ENCODE measurements at places on chromosomes 5 and 9.
A peak's percentile ranks its signal among the peaks of the same experiment; 100 is the strongest.

- no peak for DNase-seq
These were observed 117.2 kb upstream of the PITX1 start for GRCh38 chr5:135151256-135151655.

- no peak for DNase-seq
These were observed 270.4 kb upstream of the TMEM161B start for GRCh38 chr5:88539026-88539425.

DNA sequence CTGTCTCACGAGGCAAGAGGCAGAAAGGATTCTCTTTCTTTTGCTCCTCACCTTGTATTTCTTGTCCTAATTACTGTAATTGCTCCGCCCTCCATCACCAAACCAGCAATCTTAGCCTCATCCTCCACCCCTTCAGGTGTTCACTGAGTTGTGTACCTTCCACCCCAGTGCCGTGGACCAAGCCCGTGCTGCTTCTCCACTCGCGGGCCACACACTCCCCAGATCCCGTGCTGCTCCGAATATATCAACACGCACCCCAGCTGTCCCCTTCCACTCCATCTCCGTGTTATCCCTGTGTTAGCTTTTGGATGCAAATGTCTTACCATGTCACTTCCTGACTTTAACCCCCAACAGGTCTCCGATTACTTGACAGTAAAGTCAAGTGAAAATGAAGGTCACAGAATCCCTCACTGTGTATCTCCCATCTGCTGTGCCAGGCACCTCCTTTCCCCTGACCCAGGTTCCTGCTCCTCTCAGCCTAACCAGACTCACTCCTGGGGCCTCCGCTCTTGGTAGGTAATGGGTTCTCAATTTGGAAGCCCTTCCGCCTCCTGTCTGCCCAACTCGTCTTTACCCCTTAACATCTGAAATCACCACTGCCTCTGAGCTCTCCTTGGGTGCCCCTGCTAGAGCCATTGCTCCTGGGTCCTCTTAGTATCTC, 320.2 kb downstream of the MED10 start:
- no peak for DNase-seq

DNA sequence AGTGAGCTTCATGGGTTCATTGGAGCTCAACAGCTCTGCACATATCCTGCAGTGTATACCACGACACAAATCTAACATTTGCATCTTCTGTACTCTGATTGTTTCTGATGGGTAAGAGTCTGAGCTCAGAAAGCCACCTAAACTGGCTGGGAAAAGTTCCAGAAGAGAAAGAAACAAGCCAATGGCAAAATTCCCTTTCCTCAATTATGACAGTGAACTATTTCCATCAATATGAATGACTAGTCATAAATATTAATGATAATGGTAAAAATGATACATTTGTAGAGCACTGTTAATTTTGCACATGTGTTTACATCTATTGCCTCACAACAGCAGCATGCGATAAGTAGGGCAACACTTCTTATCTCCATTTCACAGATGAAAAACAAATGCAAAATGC, 1101.6 kb upstream of the DMAC1 start:
- DNase-seq, result no peak

DNA sequence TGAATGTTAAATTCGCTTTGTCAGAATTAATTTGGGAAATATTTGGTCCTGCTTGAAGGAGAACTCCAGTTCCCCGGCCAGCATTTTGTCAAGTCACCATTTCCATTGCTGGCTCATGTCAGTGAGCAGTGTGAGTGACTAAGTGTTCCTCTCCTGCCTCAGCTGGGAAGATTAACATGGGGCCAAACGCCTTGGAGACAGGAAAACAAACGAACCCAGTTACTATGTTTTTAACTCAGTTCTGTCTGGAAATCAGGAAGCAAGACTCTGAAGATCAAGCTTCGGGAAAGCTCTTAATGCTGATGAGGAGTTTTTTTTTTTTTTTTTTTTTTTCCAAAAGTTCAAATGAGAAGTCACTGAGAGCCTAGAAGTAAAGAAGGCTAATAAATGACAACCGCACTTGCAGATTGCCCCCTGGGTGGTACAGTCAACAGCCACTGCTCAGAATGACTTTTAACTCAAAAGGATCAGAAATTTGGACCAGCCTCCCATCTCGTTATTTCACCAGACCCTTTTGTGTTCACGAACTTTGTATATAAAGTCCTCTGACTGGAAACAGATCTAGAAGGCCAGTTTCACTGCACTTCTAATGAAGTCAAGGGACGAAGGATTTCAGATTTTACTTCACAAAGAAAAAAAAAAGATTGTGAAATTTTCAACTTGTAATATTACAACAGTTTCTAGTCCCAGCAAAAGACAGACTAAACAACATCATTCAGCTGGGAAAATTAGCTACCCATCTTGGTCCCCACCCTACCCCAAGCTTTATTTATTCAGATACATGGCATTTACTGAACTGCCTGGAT, 121.3 kb downstream of the LHFPL2 start:
- DNase-seq, result peak; percentile 91

DNA sequence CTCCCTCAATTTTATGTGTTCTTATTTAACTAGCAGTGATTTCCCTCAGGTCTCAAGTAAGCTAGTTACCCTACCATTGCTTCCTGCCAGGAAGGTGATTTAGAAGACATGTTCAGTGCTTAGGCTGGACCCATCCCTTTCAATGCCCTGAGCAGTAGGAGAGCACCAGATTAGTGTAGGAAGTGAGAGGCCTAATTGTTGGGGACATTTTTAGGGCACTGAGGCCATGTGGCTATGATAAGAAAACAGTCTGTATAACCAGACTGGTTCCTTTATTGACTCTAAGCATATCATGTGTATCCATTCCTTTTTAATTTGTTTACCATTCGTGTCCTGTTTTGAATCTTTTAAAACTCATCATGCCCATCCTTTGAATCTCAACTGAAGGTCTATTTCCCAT, 312.3 kb upstream of the PRR16 start:
- DNase-seq, result no peak

DNA sequence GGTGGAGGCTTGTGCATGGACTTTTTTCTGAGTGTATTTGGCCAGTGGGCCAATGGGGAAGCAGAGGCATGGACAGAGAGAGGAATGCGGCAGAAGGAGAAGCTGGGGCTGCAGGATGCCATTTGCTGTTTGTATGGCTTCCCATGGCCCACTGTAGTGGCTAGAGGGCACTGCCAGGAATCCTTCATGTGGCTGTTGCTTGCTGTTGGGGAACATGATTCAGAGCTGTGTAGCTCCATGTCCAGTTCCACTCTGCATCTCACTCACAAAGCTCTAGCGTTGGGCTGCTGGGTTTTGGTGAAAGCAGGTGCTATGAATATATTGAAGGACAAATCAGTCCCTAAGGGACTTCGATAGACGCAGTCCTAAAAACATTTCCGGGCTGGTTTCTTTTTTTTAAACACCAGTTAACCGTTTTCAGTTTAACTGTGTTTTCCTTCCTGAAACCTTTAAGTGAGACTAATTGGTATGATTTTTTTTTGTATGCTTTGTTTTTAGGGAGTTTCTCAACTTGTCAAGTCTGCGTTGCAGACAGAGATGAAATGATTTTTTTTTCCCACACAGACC, 51.3 kb downstream of the SLC22A5 start:
- DNase-seq, result no peak

DNA sequence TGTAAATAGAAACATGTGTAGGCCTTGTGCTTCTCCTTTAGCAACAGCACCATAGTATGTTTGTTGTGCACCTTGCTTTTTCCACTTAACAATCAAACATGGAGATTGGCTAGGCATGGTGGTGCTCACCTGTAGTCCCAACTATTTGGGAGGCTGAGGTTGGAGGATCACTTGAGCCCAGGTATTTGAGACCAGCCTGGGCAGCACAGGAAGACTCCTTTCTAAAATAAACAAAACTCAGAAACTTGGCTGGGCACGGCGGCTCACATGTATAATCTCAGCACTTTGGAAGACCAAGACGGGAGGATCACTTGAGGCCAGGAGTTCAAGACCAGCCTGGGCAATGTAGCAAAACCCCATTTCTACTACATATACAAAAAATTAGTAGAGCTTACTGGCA, 948 bp upstream of the FAXDC2 start:
- peak; percentile 40 for DNase-seq

DNA sequence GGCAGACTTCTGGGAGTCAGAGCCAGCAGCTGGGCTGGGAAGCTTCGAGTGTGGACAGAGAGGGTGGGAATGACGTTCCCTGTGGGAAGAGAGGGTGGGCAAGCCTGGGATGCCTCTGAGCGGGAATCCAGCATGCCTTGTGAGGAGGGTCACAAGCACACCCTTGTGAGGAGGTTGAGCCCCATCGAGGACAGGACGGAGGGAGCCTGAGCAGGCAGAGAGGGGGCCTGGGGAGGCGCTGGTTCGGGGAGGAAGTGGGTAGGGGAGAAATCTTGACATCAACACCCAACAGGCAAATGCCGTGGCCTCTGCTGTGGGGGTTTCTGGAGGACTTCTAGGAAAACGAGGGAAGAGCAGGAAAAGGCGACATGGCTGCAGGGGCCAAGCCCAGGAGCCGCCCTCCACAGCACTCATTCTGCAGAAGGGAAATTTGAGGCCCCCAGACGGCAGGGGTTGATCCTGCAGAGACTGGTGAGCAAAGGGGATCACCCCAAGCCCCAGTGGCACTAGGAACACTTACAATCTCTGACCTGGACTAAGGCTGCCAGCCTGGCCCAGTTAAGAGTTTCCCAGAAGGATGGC, 1.1 kb upstream of the IL13 start:
- no peak for DNase-seq

- no peak for DNase-seq
These were observed 172.6 kb upstream of the RASEF start for GRCh38 chr9:83235526-83235925.

- DNase-seq, result no peak
These were observed 24.0 kb upstream of the CARTPT start for GRCh38 chr5:71695071-71695470.

DNA sequence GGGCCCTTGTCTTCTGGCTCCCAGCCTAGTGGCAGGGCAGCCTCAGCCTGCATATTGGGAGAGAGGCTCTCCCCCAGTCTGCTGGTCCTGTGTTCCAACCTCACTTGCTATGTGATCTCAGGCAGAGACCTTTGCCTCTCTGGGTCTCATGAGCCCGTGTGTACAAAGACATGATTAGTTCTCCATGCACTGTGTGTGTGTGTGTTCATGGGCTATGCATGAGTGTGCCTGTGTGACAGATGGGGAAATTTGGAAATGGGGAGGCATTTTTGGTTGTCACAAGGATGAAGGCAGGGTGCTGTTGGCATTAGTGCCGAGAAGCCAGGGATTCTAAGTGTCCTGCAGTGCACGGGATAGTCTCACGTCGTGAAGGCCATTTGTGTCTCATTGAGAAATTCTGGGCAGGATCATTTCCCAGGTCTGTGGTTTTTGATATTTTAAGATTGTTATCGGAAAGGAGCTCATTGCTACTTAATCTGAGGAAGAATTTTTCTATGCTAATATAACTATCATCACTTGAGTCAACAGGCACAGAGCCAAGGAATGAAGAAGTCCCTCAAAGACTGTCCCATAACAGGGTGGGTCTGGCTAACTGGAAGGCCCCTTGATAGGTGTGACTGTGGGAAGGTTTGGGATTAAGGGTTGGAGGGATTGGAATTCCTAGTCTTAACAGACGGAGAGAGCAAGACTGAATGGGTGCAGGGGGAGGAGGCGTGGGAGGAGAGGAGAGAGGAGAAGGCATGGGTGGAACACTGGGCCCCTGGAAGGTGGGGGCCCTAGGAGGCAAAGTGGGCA, 168.5 kb downstream of the RGS3 start:
- DNase-seq, result peak; percentile 11

DNA sequence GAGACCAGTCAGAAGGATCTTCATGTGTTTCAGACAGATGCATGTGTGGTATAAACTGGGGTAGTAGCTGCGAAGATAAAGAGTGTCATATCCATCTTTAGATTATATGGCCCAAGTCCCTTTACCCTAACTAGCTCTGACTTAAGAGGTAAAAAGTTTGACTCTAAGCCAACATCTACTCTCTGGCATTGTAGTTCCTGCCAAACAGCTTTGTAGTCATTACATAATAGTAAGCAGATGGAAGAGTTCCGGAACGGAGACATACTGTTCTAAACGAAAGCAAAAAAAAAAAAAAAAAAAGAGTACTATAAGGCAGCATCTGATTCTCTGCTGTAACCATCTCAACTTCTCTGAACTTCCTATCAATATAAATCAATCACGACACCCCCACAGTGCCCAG, 48.8 kb downstream of the CEMIP2 start:
- no peak for DNase-seq

GRCh38 chr5:38426986-38427950, 129.2 kb downstream of the LIFR start:
- no peak for DNase-seq

- no peak for DNase-seq
These were observed 141.2 kb downstream of the PARP8 start for GRCh38 chr5:50807661-50808060.

GRCh38 chr9:130583271-130583670, 3.9 kb downstream of the FUBP3 start:
- no peak for DNase-seq

DNA sequence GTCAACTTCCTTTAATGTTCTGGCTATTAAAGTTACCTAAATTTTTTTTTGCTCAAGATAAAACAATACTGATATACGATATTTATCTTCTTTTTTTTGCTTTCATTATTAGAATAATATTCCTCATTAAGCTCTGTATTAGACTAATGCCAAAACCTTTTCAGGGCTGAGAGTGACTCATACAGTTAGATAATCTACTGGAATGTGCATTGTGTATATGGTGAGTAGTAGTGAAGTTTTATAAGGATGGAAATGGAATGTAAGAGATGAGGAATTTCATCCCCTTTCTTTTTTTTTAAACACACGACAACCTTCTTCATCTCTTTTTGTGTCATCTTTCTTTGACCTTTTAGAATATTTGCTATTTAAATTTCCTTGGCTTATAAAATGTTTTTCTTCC, 268.6 kb downstream of the ISL1 start:
- no peak for DNase-seq

DNA sequence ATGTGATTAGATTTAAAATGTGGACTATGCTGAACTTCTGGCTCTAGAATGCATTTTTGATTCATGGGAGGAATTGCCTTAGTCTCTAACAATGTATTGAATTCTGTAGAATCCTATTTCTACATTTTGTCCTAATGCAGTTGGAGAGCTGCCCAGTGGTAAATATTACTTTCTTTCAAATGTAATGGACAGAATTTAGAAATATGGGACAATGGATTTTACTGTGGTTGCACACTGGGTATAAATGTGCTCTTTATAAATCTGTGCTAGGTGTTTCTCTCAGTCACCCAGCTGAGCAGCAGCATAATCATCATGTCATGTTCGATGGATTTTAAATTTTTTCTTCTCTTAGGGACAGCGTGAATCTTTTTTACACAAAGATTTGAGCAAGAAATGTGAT, 141.7 kb downstream of the ADGRV1 start:
- DNase-seq, result no peak

- no peak for DNase-seq
These were observed 4.6 kb upstream of the CERCAM start for GRCh38 chr9:128416014-128416413.

- DNase-seq, result no peak
These were observed 43.1 kb upstream of the C6 start for GRCh38 chr5:41256400-41256799.
